Activated CD4-positive, alpha-beta T cell treated with anti-CD3 and anti-CD28 coated beads for 4 hours (primary cell): ENCODE measurements at places on chromosomes 7 and 10.

- DNase-seq: no peak
Observed at GRCh38 chr10:114654822-114655575, 3.1 kb downstream of the ABLIM1 start.

GRCh38 chr7:66958538-66959350 lies 36.6 kb downstream of the SBDS start:
- no peak for DNase-seq

DNA sequence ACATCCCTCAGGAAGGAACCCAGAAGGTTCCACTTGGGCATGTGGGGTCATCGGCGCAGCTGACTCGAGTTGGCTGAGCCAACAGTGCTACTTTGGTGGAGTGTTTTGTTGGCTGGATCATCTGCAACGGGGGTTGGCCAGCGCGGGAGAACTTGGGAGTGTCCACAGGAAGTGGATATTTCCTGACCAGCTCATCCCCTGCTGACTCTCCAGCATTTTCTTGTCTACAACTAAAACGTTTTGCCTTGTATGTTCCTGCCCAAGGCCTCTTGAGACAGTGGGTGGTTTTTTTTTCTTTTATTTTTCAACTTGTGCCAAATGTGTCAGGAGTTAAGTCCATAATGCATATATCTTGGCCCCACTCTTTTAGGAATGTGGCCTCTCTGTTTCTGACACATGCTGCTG lies 208.6 kb downstream of the ZNF365 start:
- no peak for DNase-seq

DNA sequence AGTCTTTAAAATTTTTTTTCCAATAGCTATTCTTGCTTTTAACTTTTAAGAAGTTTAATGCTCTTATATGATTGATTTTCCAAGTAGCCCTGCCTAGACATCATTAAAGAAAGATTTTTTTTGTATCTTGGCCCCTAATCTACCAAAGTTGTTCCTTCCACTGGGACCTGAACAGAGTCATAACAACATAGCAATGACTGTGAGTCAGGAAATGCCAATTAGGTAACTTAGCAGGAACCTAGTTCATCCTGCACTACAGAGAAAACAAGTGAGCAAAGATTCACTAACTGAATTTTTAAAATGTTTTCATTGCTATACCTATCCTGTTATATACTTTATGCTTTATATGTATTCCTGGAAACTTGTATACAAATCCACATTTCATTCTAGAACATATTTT lies 284.7 kb downstream of the BICC1 start:
- DNase-seq: no peak

GRCh38 chr10:127035827-127036226 lies 130.6 kb downstream of the DOCK1 start:
- no peak for DNase-seq

- no peak for DNase-seq
Observed at GRCh38 chr10:101112799-101113594, 18.1 kb upstream of the TLX1 start.
